NCI-H82 (cell line): ENCODE measurements at places on chromosomes 2 and 18.

GRCh38 chr2:60746318-60746717 is 9.8 kb upstream of the PAPOLG start:
- no peak for DNase-seq

GRCh38 chr2:30684996-30685395 is 122.2 kb downstream of the CAPN13 start:
- no peak for DNase-seq

GRCh38 chr18:66222174-66222573 is 381.7 kb downstream of the CDH19 start:
- DNase-seq, result no peak

DNA sequence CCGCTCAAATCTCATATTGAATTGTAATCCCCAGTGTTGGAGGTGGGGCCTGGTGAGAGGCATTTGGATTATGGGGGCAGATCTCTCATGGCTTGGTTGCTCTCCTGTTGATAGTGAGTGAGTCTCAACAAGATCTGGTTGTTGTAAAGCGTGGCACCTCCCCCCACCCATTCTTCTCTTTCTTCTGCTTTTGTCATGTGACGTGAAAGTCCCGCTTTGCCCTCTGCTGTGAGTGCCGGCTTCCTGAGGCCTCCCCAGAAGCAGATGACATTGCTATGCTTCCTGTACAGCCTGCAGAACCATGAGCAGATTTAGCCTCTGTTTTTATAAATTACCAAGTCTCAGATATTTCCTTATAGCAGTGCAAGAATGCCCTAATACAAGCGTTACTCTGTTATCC is 673.8 kb downstream of the ADCYAP1 start:
- no peak for DNase-seq

GRCh38 chr2:42964439-42965083 is 172.2 kb upstream of the HAAO start:
- DNase-seq, result no peak

DNA sequence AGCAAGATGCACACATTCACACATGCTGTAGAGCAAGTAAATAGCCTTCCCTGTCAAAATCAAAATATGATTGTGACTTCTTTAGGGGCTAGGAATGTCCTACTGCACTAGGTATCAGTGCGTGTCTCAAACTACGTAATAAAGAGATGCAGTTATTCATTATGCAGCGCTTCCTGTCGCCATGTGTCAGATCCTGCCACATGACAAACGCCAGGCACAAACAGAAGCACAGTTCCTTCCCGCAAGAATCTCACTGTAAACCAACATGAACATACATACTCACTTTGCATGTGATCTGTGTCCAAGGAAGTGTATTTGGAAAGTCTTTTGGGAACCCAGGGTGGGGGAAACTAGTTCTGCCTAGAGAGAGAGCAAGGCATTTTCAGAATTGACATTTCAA is 599.9 kb downstream of the RNF144A start:
- no peak for DNase-seq

DNA sequence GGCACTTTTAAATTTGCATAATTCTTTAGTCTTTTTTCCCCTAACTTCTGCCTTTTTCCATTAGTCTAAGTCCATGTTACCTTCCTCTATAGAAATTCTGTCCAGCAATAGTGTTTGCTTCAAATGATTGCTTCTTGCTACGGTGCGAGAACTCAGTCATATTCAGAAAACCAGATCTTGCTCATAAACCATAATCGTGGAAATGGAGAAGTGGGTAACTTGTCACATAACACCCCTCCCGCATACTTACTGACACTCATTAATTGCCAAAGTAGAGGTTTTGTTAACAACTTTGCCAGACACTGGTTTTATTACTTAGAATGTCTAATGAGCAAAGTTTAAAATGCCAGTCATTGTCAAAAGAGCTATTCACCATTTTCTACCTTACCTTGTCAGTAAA is 94.3 kb upstream of the TWSG1 start:
- no peak for DNase-seq

DNA sequence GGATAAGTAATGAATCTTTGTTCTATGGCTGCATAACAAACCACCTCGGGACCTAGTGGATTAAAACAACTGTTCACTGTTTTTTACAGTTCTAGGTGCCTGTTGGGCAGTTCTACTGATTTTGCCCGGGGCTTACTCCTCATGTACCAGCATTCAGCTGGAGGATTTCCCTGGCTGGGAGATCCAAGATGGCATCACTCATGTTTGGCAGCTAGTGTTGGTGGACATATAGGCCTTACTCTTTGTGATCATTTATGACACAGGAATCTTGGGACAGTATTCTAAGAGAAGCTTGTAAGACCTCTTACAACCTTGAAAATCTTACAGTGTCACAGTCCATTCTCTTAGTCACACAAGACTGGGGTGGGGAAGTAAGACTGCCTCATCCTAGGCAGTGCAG is 4.6 kb downstream of the MARCHF7 start:
- DNase-seq, result no peak

DNA sequence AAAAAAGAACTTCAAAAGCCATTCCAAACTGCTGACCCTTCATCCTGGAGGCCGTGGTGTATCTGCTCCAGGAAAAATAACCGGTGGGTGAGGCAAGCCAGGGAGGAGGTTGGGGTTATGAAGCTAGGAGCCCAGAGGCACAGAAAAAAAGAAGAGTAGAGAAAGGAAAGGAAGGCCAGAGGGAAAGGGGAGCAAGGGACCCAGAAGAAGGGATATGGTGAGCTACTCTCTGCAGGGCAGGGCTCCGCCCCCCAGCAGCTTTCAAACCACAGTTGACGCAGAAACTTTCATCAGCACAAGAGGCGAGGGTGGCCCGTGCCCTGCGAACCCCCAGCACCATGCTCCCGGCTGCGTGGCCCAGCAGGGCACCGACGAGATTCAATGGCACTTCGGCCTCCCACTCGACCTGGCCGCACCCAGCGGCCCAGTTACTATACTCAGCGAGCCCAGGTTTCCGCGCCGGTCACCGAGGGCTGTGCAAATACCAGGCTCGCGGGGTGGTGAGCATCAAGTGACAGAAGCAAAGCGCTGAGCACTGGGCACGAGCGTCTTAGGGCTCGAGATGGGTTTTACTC is 665 bp downstream of the MCM6 start:
- peak; percentile 69 for DNase-seq

DNA sequence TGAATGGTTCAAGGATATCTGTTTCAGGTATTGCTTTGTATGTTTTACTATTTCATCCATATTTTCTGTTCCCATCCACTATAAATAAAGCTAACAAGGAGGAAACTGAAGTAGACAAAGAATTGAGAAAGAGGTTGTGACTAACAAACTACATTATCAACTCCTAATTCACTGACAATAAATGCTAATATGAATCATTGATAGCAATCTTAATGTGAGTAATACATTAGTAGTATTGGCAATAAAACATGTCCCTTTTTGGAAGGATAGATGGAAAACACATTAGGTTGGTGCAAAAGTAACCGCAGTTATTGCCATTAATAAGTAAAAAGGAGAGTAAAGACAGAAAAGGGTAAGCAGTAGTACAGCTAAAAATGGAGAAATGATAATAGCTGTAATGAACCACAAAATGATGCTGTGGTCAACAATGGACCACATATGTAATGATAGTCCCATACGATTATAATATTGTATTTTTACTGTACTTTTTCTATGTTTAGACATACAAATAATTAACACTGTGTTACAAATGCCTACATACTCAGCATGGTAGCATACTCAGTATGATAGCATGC is 104.7 kb downstream of the THADA start:
- DNase-seq, result no peak

DNA sequence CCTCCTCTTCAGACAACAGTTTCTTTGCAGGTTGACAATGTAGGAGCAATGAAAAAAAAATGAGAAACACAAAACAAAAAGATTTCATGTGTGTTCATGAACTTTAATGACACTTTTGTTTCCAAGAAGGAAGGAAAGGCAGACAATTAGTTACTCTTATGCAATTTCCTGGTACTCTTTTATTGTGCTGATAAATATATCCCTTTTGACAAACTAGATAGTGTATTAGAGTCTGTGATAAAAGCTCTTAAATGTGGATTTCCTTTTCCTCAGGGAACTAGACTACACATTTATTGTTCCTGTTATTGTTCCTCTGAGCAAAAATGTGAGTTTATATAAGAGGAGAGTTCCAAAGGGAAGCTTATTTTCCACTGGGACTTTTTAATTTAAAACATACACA is 188.7 kb upstream of the NRXN1 start:
- DNase-seq, result no peak

- DNase-seq, result no peak
These were observed 33.0 kb downstream of the ACYP2 start for GRCh38 chr2:54148391-54148790.

GRCh38 chr2:223055836-223056235 is 3.8 kb downstream of the KCNE4 start:
- DNase-seq, result no peak

DNA sequence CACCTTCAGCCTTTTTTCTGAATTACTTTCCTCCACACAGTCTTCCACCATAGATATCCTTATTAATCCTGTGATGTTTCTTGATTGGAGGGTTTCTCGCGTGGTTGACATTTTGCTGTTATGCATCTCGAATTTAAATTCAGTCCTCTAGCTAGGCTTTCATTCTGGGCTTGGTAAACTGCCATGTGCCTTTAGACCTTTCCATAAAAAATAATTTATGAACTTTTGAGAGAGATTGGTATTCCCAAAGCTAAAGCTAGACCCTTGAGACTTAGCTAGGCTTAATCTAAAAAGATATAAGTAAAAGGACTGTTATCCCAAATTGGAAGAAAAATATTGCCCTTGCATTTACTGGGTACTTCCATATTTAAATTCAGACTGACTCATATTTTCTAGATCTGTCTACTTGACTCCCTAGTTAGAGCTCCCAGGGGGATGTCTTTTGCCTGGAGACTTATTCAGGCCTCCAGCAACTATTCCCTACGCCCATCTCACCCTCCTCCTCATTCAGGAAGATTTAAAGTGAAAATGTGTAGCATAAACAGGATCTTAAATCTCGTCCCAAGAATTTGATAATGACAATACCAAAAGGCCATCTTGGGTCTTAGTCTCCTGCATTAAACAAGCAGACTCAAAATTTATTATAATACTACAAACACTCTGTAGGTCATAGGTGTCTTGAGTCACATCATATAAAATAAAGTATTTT is 60.3 kb downstream of the KIAA2012 start:
- DNase-seq, result no peak

DNA sequence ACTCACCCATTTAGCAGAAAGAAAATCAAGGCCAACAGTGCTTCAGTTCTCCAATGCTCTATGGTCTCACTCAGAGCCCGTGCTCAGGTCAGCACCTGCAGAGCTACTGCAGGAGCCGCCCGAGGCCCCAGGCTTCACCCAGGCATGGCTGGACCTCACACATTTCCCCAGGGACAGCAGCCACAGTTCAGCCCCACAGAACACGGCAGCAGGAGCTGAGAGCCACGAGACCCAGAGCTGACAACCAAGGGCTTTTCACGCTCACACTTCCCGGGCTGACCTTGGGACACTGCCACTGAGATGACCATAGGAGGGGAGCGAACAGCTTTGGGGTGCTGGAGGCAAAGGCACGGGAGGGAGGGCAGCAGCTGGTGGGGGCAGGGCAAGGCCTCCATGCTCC is 4.2 kb downstream of the TMEM18 start:
- no peak for DNase-seq

GRCh38 chr2:144513388-144514101 is 6.4 kb downstream of the ZEB2 start:
- no peak for DNase-seq
